ENCODE measurements at places on chromosomes 3 and 15.
A peak's percentile ranks its signal among the peaks of the same experiment; 100 is the strongest.

GRCh38 chr15:85063522-85064079 lies 81.9 kb downstream of the PDE8A start:
- DNase-seq = no peak

GRCh38 chr3:155070316-155070715 lies 9.8 kb upstream of the MME start:
- DNase-seq = no peak

DNA sequence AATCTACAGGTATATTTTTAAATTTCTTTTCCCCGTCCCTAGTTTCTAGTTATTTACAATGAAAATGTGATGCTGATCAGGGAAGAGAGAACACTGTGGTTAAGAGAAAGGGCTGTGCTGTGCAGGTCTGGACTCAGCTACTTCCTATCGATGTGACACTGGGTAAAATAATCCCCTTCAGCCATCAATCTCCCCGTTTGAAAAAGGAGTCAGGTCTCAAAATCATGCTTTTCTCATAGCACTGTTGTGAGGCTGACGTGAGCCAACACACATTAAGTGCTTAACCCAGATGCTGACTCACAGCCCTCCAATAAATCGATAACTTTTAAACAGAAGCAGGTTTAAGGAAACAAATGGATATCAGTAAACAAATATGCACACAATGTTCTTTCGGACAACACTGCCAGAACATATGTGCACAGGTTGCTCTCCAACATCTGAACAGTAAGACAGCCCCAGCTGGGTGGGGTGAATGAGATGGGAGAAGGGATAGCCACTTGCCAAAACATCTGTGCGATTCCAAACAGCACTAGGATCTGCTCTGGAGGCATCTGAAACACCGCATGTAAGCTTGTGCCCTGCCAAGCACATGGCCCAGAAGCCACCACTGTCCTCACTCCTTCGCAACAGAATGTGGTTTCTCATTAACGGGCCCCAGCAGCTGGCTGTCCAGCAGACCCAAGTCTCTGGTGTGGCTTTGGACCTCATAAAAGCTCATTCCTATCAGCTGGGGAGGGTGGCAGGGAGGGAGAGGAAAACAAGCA lies 143.2 kb upstream of the PRICKLE2 start:
- DNase-seq = peak; percentile 38

- DNase-seq = no peak
Measured at GRCh38 chr15:89460048-89460447, 36.3 kb downstream of the RHCG start.

GRCh38 chr3:165636684-165637015 lies 200.6 kb downstream of the BCHE start:
- no peak for DNase-seq

DNA sequence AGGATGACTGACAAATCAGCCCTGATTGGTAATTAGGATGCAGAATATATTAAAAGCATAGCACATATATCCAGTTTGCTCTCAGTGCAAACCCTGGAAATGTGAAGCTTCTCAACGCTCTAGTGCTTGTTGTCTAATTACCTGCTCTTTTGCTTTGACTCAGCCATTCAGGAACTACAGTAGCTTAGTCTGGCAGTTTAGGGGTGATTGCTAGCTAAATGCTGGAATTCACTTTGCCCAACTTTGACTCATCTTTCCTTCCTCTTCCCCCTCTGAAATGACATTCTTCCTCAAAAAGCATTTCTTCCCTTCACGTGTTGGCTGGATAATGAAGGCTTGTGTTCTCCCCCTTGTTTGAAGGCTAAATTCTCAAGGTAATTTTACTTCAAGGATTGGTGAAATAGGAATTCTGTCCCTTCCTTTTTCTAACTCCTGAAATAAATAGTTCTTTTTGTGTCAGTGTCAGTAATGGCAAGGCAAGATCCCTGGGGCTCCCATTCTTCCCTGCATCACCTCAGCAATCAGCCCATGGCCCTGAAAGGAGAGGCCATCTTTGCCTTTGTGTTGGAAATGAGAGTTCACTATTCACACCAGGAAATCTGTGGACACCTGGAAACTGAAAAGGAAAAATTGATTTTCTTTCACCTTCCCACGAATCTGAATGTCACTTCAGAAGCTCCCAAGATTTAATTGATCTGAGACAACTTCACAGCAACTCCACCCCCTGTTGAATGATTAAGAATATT lies 103.6 kb downstream of the ECT2 start:
- DNase-seq = no peak
